Pulmonary artery endothelial cell (primary cell): ENCODE measurements at places on chromosomes 4 and X.
A peak's percentile ranks its signal among the peaks of the same experiment; 100 is the strongest.

DNA sequence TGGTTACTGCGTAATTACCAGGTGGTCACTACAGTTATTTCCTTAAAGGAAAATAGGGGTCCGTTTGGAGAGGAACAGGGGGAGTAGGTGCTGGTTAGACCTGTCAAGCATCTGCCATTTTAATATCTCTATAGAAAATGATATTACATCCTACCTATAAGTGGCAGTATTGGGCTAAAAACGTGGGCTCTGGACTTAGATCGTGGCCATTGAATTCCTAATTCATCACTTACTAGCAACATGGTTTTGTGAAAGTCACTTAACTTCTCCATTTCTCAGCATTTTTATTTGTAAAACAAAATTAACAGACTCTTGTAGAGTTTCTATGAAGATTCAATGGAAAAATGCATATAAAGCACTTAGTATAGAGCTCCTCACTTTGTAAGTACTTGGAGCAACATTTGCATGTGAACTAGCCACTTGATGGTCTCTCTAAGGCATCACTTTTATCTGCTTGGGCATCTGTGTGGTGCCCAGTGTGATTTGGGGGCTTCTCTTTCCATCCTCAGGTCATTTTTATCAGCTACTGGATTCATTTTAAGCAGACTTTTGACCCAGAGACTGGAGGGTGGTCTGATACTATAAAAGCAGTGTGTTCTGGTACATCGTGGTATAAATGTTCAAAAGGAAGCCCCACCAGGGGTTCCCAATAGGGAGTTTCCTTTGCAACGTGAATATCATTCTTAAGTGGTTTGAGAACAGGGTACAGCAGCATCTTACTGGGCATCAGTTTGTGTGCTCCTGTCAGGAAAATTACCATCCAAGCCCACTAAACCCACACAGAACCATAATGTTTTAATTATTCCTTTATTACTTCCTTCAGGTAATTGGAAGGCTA lies 42.7 kb upstream of the RASSF6 start:
- DNase-seq = peak; percentile 57

GRCh38 chr4:139511320-139511719 lies 44.7 kb downstream of the SETD7 start:
- no peak for DNase-seq

DNA sequence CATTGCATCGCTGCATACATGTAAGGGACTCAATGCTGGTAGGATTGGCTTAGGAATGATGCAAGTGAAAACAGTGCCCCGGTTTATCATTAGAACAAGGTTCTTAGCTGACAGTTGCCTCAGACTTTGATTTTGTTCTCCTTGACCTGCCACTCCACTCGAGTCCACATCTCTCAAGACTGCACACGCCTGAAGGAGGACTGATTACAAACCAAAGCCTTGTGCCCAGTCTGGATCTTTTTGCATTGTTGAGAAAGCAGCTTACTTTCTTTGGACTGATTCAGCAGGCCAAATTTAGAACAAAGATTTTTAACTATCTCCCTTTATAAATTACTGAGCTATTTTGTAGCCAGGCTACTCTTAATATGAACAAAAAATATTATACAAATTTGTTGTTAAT lies 125.6 kb downstream of the PTTG2 start:
- DNase-seq = no peak

GRCh38 chrX:140229191-140229590 lies 263.9 kb upstream of the CXorf66 start:
- DNase-seq = no peak

GRCh38 chr4:7857238-7857701 lies 82.4 kb downstream of the AFAP1 start:
- no peak for DNase-seq
